ENCODE measurements at places on chromosomes 5 and 9.

GRCh38 chr9:134422301-134423090 is 96.2 kb downstream of the RXRA start:
- no peak for DNase-seq

- DNase-seq = no peak
These were observed 4.0 kb upstream of the PSAT1 start for GRCh38 chr9:78292716-78293497.

DNA sequence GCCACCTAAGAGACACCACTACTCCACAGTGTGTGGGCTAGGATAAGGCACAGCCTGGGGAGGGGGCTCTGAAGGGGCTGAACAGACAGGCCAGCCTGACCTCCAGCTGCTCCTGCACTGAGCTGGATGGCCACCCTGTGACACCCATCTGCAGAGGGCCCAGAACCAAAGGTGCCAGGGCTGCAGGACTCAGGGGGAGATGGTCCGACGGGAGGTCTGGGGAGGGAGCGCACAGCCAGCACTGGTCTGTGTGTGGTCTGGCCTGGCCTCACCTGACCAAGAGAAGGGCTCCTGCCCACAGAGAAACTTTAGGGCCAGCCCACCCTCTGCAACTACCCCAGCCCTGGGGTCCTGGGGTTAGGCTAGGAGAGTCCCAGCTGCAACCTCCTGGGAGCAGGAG is 789 bp downstream of the LTC4S start:
- DNase-seq = no peak

DNA sequence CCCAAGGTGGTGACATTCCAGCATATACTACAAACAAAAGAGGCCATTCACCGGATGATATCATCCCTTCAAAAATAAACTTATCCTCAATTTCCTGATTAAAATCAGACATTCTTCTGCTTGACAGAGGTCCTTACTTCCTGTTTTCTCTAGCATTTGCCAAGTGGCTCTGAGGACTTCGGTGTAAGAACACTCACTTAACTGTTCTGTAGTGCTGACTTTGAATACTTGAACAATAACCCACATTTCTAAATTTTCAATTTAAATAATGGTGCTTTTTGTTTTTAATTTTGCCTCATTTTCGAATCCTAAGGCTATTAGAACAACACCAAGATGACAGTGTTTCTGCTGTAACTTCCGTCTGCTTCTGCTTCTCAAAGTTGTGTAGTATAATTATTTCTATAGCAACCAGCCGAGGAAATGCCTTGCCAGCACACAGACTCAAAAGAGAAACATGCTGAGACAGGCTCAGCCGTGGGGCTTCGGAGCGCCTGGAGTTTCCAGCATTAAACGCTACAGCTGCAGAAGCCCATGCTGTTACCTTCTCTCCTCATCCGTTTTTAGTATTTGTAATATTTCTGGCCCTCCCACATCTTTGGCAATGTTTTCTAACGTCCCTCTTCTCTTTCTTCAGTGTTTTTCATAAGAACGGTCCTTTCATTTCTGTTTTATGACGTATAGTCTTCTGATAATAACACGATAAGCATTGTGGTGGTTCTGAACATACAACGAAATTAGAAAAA is 19.5 kb upstream of the ANXA1 start:
- no peak for DNase-seq

Measured in NCI-H187 treated with DMSO at 0.1 percent for 48 hours (cell line).